ENCODE measurements at places on chromosomes 7 and 10.

GRCh38 chr7:68088879-68089278, 1092.2 kb downstream of the TYW1 start:
- no peak for DNase-seq

- DNase-seq: no peak
These were observed 450.6 kb upstream of the SORCS1 start for GRCh38 chr10:107614939-107615685.

DNA sequence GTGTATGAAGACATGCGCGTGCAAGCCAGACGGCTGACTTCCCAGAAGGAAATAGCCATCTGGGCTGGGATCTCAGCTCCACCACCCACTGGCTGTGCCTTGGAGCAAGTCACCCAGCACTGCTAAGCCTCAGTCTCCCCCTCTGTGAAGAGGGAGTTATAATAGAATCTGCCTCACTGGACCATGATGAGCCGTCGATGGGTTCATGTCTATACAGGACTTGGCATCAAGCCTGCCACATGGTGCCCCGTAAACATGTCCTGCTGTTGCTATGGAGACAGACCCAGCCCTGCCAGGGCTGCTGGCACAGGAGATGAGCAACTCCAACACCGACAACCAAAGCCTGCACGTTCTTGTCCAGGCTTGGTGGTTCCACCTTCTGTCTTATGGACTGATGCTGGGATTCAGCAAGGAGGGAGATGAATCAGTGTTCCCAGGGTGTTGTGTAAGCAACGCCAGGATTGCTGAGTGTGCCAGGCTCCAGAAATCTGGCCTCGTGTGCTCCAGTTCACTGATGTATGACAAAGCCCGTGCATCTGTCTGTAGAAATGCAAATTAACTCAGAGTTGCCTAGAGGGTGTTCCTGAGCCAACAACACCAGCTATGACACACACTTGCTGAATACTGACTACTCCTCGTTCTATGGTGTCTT, 5.6 kb downstream of the GPR15LG start:
- peak; percentile 69 for DNase-seq

DNA sequence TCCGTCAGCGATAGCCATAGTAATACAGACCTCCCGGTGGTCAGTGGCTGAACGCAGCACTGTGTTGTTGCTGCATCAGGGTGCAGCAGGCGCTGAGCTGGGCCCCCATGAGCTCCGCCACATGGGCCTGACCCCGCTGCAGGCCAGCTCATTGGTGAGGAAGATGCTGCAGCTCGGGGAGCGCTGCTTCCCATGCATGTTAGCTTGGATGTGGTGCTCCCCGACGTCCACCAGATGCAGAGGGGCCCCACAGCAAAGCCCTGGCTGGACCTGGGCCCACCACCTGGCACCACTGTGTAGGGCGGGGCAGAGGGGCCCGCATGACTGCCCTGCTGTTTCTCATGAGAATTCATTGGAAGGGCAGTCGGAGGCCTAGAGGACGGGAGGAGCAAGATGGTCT, 50.8 kb downstream of the WDR37 start:
- DNase-seq: no peak

DNA sequence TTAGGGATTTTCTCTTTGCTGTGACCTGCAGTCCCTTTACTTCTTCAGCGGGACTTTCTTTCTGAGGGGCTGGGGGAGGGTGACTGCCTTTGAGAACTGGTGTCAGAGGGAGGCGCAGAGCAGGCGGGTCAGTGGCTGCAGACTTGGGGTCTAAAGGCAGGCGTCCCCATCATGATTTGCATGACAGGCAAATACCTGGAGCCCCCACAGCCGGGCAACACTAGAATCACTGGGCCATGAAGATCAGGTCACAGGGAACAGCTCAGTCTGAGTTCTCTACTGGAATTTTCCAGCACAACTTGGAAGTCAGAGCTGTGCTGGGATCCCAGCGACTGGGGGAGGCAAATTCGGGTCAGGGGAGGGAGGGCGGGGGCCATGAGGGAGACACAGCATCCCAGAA, 29.2 kb upstream of the PITRM1 start:
- no peak for DNase-seq

DNA sequence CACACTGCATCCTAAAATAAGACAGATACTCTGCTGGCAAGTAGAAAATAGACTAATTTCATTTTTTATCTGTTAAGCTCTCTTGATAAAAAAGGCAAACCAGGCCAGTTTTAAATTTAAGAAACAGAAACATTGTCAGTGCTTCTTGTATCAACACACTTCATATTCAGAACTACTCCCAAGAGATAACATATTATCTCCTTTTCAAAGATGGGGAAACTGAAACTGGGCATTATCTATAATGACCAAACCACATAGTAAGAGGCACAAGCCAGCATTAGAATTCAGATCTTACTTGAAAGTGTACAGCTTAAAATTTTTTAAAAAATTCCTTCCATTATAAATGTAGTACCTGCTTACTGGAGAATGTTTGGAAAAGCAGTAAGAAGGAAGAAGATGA, 14.7 kb downstream of the SRI start:
- no peak for DNase-seq

DNA sequence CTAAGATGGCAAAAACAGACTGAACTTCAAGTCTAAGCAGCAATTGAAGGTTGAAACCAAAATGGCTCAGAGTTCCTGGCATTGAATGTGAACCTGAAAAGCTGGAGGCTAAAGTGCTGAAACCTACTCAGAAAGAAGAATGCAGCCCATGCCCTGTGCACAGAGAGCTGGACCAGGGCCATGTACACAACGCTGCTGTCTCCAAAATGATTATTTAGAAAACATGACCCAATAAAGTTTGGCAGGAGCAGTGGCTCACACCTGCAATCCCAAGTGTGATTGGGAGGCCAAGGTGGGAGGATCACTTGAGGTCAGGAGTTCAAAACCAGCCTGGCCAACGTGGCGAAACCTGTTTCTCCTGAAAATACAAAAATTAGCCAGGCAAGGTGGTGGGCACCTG, 158.9 kb downstream of the AKR1D1 start:
- DNase-seq: no peak

Data from thyroid gland (tissue), 4 donors.